Stimulated activated CD4-positive, alpha-beta T cell treated with anti-CD3 and anti-CD28 coated beads, Interleukin-4, amount 100 ng/mL, for 48 hours (primary cell): ENCODE measurements at places on chromosomes 1 and 21.

DNA sequence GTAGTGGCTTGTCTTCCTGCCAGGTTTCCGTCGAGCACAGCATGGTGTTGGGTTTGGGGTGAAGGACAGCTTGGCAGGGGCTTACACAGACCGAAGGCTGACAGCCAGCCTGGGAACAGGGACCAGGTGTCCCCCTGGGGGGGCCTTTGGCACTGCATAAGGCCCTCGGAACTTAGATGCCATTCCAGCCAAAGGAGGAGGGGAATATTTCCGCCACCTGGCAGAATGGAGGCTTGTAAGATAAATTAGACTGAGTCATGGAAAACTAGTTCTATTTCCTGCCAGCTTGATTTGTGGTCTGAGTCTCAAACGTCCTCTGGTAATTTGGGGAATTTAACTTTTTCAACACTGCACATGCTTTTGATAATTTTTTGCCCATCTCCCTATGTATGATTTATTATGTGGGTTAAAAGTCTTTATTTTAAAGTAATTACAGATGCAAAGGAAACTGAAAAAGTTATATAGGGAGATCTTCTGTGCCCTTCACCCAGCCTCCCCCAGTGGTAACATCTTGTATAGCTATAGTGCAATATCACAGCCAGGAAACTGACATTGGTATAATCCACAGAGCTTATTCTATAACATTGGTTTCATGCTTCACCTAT is 11.5 kb upstream of the TMEM51 start:
- no peak for DNase-seq

- DNase-seq: no peak
Observed at GRCh38 chr1:232952514-232953499, 2.4 kb downstream of the NTPCR start.

DNA sequence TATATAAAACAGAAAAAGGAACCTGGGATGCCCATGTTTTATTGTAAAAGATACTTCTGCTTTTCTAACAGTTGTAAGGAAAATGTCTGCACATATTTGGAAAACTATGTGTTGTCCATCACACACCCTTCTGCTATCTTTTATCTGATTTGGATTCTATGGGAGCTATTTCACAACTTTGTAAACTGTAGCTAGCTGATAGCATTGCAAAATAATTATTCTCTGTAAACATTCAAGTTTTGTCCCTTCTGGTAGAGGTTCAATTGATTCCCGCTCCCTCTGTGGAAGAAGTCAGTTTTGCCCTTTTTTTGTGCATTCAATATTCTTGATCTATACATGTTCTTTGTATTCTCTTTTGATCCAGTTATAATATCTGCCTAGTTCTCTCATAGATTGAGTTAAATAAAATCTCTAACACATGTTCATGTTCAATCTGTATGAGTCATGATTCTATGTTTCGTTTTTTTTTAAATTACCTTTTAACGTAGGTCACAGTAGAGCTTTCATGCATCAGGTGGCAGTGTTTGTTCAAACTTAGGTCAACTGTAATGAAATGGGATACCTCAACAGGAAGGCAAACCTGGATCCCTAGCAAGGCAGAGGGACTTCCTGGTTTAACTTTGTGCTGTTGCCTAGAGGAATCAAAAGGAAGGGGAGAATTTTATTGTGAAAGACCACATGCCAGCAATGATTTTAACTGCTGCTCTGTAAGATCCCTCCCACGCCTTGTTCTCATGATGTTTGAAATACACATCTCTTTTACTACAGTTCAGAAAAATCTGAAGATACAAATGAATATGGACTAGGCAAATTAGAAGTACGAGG is 26.0 kb upstream of the BCL9 start:
- DNase-seq: no peak

GRCh38 chr1:14339288-14339687 is 259.2 kb upstream of the KAZN start:
- DNase-seq: no peak
